ENCODE measurements at places on chromosomes 13 and 19.

GRCh38 chr13:83618966-83619365 is 263.3 kb downstream of the SLITRK1 start:
- DNase-seq: no peak

- no peak for DNase-seq
These were observed 121.9 kb upstream of the SOX1 start for GRCh38 chr13:111945086-111945485.

- DNase-seq: no peak
These were observed 1040.6 kb upstream of the SLC10A2 start for GRCh38 chr13:104106705-104107393.

GRCh38 chr19:51138549-51138979 is 3.5 kb upstream of the SIGLEC7 start:
- DNase-seq: no peak

DNA sequence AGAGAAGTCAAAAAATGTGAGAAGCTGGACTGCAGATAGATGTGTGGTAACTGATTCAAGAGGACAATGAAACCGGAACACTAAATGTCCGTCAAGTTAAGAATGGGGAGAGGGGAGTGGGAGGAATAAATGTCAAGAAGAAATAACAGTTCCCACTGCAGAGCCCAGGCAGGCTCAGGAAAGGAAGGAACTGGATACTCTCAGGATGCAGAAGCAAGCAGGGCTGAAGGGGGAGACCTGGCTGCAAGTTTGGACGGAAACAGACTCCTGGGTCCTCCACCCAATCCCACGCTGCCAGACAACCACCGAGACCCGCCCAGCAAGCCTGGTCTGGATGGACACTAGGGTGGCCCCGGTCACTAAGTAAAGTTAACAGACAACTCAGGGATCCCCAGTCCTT is 18.1 kb downstream of the TUBGCP3 start:
- DNase-seq: no peak

GRCh38 chr13:100131863-100132574 is 43.1 kb downstream of the PCCA start:
- DNase-seq: no peak

DNA sequence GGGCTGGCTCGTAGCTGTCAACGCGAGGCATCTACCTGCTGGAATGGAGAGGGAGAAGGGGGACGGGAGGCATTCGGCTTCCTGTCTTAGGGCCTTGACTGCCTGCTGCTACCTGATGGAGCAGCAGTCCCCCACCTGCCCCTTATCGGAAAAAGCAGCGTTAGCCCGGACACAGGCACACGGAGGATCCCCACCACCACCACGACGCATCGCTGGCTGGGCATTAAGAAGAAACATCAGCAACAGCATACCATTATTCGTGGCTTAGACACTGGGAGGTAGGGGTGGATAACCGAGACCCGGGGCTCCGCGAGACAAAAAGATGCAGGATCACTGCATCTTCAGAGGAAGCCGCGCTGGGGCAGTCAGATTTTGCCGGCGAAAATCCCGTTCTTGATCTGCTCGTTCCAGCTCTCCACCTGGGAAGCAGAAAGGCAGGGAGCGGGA is 1.1 kb downstream of the COX6B2 start:
- no peak for DNase-seq

- DNase-seq: no peak
These were observed 702 bp downstream of the PTH2 start for GRCh38 chr19:49422407-49423070.

DNA sequence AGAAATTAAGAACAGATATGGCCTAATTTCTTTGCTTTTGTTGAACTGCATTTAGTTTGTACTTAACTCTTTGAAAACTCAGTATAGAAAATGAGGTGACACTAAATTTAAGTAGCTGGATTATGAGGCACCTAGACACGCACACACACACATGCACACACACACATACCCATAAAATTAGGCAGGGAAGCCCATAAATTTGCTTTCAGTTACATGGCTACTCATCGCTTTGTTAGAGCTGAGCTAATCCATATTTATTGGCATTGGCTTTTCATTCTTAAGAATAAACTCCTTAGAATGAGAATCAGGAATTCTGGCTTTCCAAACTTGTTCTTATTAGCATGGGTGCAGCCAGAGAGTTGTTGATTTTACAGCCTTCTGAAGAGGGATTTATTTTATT is 61.7 kb upstream of the MBNL2 start:
- DNase-seq: no peak

GRCh38 chr13:27977476-27978300 is 8.6 kb upstream of the CDX2 start:
- DNase-seq: no peak

DNA sequence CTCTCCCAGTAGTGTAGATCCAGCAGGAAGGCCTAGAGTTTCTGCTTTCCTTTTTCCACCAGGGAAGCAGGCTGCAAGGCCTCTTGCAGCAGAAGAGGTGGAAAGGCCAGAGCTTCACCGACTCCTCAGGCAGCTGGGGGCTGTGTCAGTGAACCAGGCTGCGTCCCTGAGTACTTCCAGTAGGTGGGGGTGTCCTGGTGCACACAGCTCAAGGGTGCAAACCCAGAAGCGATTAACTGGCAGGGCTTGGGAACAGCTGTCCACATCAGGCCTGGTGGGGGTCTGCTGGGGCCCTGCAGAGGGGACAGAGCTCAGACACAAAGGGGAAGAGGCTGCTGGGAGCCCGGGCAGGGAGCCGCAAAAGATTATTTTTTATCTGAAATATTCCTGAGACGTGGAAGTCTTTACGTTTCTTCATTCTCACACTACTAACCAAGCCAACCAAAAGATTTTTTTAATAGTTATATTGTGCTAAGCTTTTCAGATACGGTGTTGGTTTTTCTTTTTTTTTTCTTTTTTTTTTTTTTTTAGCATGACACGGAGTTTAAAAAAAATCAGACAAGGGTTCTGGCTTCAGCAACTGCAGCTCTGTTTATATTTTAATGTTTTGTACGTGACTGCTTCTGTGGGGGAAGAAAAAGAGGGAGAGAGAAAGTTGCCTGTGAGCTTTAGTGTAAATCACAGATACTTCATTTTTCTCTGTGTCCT is 11.0 kb downstream of the TSHZ3 start:
- DNase-seq: peak; percentile 41

DNA sequence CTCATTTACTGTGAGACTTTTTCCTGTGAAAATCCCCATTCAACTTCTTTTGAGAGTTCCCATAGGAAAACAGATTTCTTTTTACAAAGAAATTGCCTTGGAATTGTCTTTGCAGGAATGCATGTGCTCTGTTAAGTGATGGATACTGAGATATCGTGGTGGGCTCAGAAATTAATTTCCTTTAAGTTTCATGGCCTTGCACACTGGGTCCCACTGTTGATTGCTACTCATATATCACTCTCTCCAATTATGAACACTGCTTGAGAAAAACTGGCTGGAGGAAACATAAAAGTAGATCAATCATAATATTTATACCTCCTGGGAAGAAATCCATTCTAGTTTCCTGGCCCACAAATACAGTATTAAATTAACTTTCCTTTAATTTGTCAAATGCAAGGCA is 131.3 kb downstream of the OXGR1 start:
- no peak for DNase-seq

- no peak for DNase-seq
These were observed 61.5 kb upstream of the TSC22D1 start for GRCh38 chr13:44637581-44637980.

GRCh38 chr19:30883071-30883470 is 466.2 kb downstream of the TSHZ3 start:
- no peak for DNase-seq

- no peak for DNase-seq
These were observed 417.9 kb downstream of the GPC5 start for GRCh38 chr13:91816263-91816807.

DNA sequence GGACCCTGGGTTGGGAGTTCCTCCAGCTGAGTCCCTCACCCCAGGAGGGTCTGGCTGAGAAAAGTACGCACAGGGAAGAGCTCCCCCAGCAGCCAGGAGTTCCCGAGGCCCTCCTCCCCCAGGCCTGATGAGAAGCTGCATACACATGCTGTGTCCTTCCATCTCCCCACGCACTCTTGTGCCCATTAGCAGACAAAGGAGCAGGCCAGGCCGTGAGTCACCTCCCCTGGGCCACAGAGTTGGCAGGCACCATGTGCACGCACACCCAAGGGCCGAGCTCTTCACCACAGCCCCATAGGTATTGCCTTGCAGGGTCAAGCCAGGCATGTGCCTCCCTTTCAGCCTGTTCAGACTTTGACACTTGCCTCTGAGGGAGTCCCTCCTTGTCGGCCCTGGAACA is 17.5 kb downstream of the MAU2 start:
- no peak for DNase-seq

GRCh38 chr13:114313061-114313860 is 1.0 kb upstream of the CHAMP1 start:
- peak; percentile 25 for DNase-seq

GRCh38 chr13:38850868-38851626 is 139.6 kb downstream of the STOML3 start:
- DNase-seq: no peak

- no peak for DNase-seq
These were observed 3.3 kb upstream of the GTF2F1 start for GRCh38 chr19:6396305-6396704.

DNA sequence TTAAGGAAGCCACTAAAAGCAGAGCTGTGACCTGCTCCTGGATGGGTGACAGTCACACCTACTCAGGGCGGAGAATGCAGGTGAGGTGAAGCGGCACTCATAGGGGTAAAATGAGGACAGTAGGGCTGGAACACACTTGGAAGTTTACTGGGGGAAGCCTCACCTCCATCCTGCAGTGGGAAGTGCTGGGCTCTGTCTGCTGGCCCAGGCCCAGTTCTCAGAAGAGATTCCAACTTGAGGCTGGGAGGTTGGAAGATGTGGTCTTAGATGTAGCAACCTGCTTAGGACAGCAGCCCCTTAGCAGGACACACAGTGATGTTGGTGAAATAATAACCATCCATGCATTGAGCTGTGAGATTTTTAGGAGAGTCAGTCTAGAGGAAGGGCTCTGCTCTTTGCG is 4.6 kb downstream of the MEDAG start:
- DNase-seq: no peak

DNA sequence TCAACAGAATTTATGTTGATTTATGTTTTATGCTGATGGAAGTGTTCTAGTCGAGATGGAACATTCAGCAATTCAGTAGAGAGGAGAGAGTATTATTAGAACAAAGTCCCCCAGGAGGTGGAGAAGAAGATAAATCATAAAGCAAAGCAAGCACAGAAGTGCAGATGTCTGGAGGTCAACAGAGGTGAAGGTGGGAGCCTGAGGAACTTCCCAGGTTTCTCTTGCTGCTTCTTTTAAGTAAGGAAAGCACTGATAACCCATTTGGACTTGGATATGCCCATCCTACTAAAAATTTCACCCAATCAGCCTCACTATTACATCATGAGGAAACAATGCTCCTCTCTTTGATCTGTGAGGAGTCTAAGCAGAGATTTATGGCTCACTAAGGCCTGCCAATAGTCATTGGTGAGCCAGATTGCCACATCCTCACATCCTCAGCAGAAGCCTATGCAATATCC is 98.8 kb downstream of the EPSTI1 start:
- DNase-seq: no peak

DNA sequence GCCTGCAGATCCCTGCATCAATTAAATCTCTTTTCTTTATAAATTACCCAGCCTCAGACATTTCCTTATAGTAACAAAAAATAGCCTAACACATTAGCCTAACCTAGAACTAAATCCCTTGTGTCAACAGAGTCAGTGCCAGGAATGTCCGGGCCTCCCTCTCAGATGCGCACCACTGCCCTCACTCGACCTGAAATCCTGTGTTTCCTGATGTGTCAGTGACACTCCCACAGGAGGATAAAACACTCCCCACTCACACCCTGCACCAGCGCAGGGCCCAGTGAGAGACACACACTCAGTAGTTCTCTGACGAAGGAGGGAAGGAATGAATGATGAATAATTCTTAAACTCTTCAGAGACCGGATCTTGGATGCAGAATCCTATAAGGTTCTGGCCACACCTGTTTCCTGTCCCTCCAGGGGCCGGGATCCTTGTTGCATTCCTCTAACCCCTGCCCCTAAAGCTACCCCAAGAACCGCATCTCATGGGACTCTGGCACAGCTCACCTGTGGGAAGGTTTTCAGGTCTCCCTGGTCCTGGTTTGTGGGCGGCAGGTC is 3.1 kb downstream of the CEACAM3 start:
- DNase-seq: no peak

DNA sequence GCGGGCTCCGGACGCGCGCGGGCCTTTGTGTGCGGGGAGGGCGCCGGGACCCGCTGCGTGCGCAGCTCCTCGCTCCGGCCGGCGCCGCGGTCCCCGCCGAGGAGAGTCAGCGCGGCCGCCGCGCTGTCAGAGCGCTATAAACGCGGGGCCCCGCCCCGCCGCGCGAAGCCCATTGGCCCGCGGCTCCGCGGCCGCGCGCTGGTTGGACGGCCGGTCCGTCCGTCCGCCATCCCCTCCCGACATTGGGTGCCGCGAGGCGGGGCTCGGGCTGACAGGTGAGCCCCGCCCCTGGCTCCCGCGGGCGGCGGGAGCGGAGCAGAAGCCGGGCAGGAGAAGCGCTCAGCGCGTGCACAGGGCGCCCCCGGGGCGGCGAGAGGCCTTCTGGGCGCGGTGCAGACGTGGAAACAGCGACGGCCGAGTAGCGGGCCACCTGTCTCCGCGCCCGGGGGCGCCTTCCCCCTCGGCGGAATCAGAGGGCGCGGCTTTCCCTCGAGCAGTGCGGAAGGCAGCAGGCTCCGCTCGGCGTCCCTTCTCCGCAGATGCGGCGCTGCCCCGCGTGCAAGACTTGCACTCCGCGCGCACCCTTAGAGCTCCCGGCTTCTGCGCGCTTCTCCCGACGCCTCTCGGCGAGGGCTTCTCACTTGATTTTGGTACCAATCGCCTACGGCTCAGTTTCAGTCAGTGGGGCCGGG is at the start of gene EFNB2:
EFNB2 (minus strand) TSS at position 111 of the 692 bp plus-strand sequence. CDS start 698 bp downstream, outside the sequence.
- DNase-seq: peak; percentile 74

DNA sequence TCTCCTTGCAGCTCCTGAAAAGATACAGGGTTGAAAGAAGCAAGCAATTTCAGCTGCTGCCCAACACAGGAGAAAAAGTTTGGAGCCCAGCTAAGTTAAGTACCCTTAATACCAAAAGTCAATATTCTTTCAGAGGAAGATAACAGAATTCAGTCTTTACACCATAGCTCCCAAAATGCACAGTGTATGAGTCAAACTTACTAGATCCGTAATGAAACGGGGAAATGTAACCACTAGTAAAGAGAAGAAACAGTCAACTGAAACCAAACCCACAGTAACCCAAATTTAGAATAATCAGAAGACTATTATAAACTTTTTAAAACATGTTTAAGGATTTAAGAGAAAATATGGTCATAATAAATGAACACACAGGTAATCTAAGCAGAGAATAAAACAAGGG is 45.2 kb downstream of the SUCLA2 start:
- DNase-seq: no peak

DNA sequence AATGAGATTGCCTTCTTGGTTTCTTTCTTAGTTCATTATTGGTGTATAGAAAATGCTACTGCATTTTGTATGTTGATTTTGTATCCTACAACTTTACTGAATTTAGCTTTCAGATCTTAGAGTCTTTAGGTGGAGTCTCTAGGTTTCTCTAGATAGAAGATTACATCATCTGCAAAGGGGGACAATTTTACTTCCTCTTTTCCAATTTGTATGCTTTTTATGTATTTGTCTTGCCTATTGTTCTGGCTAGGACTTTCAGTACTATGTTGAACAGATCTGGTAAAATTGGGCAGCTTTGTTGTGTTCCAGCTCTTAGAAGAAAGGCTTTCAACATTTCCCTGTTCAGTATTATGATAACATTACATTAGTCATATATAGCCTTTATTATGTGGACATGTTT is 101.0 kb upstream of the SPRY2 start:
- DNase-seq: no peak
